Fibroblast of skin of back (primary cell): ENCODE measurements at places on chromosomes 3 and 15.

- no peak for DNase-seq
Measured at GRCh38 chr3:73433687-73434086, 191.1 kb downstream of the PDZRN3 start.

DNA sequence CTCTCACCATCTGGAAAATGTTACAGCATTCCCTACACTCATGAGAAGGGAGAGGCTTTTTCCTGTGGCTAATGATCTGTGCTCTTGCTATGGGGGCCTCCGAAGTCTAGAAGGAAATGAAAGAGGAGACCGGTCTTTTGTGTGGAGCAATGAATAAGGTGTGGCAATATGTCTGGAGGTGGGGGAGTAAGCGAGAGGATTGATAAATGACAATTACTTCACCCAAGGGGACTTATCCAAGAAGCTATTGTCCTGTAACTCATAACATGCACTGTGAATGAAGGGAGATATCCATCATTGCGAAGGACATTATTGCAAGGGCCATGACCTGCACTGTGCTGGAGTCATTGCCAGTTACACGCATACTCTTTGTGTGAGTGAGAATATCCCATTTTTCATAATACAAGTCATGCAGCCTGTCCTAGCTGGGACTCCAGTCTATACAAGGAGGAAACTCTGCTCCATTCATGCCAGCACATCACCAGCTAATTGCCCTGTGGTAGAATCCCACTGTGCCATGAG, 37.7 kb upstream of the SYNPR start:
- no peak for DNase-seq

DNA sequence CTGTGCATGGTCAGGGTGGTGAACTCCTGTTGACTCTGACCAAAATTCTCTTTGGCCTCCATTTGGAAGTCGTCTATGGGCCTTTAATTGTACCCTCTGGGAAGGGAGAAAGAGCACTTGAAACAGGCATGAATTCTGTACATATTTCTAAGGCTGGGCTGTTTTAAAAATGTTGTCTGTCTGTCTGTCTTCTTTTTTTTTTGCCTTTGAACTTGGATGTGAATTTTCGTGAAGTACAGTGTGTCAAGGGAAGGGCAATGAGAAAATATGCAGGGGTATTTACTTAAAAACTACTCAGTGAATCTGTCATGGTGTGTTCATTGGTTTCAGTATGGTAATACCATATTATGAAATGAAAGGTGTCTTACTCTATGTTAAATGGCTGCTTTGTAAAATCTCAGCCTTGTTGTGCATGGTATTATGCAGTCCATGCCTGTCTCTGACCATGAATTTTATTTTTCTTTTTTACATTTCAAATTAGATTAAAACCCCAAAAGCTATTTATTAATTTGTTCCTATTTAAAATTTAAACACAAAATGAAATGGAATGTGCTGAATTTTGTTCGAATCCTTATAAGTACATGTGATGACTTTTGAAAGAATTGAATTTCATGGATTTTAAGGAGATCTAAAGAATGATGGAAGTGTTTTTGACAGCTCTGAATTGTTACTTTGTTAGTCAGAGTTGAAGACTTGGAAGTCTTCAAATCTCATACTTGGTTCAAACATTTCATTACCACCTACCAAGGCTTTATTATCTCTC, 51.1 kb downstream of the RARB start:
- DNase-seq: no peak

DNA sequence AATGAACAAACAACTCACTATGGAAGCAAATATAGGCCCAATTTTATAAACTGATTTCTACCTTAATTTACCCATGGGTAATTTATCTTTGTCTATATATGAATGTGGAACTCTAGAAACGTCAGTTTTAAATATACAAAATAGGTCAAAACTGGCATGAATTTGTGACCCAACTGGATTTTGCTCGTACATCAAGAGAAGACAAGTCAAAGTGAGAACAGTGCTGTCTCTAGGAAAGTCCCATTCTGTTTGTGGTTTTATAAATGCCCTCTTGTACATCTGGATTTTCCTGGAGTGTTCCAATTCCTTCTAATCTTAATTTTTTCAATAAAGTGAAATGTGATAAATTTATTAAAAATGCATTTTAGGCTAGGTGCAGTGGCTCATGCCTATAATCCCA, 50.2 kb upstream of the ABHD10 start:
- no peak for DNase-seq

GRCh38 chr15:54347082-54347827, 369.0 kb downstream of the UNC13C start:
- no peak for DNase-seq

DNA sequence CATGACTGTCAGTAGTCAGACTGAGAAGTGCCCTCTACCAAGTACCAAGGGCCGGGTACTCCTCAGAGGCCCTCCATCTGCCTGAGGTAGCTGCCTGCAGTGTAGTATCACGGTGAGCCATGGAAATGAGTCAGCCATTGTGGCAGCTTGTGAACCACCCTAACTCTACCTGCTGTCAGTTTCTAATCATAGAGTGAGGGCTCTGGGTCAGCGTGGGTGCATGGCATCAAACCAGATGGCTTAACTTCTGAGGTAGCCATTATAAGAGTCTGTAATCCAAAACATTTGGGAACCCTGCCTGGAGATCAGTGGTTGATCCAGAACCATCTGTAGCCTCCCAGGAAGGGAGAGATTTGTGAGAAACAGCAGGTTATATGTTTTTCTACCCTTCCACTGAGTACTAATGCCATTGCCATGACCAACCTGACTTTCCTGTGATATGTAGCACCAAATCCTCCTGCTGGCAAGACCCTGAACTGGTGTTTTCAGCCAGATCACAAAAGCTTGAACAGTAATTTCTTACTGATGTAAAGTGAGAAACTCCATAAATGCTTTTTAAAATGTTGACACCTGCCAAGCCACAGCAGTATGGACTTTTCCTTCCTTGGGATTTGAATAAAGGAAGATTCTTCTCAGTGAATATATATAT, 38.9 kb downstream of the ABHD2 start:
- DNase-seq: no peak

- DNase-seq: no peak
Measured at GRCh38 chr3:186217820-186218164, 108.9 kb upstream of the ETV5 start.

GRCh38 chr3:111702996-111703985, 108.1 kb upstream of the ZBED2 start:
- no peak for DNase-seq

- DNase-seq: no peak
Measured at GRCh38 chr3:157170861-157171260, 10.9 kb upstream of the CCNL1 start.

- no peak for DNase-seq
Measured at GRCh38 chr3:126256251-126256650, 75.9 kb upstream of the ALDH1L1 start.

GRCh38 chr15:35379972-35380371, 166.0 kb downstream of the DPH6 start:
- DNase-seq: no peak

GRCh38 chr3:195182470-195182795, 88.5 kb downstream of the XXYLT1 start:
- DNase-seq: peak; percentile 59

- no peak for DNase-seq
Measured at GRCh38 chr3:195870442-195870841, 37.9 kb downstream of the TNK2 start.

- peak; percentile 23 for DNase-seq
Measured at GRCh38 chr3:52532838-52533622, 627 bp downstream of the NT5DC2 start.

DNA sequence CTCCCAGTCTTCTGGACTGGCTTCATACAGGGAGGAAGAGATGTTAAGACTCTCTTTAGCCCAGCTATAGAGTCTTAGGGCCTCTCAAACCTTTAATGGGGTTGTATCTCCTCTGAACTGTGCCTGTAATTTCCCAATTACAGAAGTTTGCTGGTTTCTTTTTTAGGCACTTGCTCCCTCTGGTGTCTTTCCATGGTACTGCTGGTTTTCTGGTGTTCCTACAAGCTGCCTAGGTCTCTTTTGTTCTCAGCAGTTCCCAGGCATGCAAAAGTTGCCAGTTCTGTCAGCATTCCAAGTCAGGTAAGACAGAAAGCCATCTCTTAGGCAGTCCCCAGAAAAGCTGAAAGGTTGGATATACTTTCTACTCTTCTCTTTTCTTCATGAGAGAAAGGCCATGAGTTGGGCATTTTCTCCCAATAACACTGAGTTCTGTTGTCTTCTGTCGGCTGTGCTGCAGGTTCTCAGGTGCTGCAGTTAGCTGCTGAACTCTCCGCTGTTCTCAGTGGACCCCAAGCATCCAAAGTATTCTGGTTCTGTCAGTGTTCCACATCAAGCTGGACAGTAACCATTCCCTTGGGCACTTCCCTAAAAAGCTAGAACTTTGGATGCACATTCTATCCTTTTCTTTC, 54.4 kb upstream of the EHHADH start:
- DNase-seq: peak; percentile 50

DNA sequence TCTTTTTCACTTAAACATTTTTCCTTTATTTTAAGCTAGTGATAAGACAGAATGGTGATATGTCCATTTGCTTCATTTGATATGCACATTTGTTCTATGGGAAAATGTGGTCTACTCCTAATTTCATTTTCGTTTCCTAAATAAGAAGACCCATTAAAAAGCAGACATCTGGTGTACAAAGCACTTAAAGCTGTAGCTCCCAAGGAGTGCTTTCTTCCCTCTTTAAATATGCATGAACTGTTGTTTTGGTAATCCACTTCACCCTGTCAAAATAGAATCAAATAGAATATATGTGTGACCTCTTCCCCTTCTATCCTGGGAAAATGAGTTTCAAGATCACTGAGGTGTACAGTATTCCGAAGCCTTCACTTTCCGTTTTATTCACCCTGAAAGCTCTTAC, 182.8 kb downstream of the ROBO2 start:
- DNase-seq: no peak

DNA sequence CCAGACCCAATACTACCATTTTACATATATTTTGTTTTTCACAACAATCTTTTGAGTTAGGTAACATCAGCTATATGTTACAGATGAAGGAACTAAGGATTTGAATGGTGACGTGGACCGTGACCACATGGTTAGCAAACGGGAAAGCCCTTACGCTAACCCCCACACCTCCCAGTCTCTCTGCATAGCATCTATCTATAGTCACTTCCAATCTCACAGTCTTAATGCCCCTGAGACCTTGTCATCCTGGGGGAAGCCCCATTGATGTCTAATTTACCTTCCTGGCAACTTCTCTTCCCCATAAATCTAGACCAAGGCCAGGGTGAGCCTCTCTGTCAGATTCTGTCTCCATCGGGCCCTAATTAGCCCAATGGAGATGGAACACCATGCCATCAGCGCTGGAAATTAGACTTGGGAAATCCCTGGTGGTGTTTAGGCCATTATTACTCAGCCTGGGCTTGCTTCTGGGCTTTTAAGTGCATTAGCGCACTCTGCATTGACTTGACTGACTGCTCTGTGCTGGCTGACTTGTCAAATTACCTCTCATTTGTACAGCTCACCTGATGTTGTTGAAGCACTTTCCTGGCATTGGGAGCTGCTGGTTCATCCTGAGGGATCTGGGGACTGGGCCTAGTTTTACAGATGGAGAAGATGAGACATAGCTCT, 34.0 kb upstream of the SH3GL3 start:
- no peak for DNase-seq

DNA sequence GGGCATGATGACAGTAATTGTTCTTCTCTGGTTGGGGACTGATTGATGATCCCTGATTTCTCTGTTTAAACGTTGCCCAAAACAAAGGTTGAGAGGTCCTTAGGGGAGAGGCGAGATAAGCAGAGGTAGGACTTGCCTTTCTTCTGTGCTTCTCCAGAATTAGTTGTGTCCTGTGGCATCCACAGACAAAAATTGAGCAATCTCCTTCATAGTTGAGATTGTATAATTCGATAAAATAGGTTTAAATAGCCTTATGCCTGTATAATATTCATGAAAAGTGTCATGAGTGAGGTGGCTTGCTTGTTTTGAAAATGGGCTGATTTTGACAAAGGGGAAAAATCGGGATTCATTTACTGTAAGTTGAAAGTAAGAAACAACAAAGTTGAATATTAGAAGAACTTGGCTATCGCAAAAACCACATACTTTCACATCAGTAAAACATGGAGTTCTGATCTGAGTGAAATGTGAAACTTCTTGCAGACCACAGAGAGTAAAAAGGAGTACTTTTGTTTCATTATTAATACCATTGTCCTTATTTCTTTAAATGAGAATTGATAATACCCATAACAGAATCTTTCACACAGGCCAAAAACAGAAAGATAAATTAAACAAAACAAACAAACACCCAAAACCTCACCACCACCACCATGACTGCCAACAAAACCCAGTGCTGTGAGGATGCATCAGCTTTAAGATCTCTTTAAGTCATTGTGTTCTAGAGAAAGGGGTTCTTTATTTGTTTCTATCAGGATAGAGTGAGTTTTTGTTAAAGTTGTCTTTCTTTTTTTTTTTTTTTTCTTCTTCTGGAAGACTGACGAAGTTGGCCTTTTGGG, 155.7 kb downstream of the LPP start:
- DNase-seq: no peak

- peak; percentile 23 for DNase-seq
Measured at GRCh38 chr3:19757773-19758172, 176.2 kb downstream of the EFHB start.

- no peak for DNase-seq
Measured at GRCh38 chr3:56918111-56918568, 116.4 kb upstream of the ARHGEF3 start.

GRCh38 chr15:52284164-52284563, 11.4 kb downstream of the MYO5C start:
- peak; percentile 31 for DNase-seq

DNA sequence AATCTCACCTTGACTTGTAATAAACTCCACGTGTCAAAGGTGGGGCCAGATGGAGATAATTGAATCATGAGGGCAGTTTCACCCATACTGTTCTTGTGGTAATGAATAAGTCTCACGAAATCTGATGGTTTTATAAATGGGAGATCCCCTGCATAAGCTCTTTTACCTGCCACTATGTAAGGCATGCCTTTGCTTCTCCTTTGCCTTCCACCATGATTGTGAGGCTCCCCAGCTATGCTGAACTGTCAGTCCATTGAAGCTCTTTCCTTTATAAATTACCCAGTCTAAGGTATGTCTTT, 45.5 kb downstream of the SUCNR1 start:
- no peak for DNase-seq

DNA sequence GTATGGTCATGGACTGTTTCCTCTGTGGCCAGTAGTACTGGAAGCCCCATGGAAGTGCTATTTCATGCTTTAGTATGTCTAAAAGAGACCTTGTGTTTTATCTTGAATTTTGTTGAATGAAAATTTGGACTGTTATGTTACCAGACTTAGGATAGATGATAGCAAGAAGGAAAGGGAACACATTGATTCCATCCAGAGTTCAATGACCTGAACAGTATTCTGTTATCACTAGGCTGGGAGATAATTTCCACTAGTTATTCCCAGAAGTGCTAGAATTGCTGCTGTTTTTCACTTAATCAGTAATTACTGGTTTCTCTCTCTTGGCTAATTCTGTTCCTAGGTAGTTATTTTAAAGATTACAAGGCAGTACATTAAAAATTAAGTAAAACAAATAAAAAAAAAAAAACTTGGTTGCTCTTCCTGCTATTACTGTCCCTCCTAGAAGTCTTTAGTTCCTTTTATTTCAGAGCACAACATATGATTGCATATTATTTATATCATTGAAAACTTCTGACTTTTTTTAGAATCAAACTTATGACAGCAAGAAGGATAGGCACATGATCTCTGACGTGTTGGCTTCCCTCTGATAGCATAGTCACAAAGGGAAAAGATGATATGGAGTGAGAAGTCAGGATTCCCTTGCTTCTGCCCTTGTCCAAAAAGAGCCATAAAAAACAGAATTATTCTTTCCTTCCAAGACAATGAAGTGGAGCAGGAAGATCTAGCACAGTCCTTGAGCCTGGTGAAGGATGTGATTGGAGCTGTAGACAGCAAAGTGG, 72.2 kb downstream of the KLHL25 start:
- no peak for DNase-seq
